ENCODE measurements at places on chromosomes 11 and 22.

DNA sequence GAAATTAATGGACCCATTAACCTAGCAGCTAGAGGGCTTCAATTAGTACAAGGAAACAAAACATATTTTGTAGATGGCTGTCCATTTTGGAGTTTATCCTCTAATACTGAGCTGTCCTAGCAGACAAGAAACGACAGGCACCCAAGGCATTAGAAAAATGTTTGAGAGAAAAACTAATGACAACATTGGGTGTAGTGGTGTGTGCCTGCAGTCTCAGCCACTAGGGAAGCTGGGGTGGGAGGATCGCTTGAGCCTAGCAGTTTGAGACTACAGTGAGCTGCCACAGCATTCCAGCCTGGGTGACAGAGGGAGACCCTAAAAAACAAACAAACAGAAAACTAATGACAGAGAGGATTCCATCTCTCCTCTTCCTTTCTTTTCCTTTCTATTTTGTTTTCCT is 1.5 kb downstream of the A4GALT start:
- no peak for DNase-seq

DNA sequence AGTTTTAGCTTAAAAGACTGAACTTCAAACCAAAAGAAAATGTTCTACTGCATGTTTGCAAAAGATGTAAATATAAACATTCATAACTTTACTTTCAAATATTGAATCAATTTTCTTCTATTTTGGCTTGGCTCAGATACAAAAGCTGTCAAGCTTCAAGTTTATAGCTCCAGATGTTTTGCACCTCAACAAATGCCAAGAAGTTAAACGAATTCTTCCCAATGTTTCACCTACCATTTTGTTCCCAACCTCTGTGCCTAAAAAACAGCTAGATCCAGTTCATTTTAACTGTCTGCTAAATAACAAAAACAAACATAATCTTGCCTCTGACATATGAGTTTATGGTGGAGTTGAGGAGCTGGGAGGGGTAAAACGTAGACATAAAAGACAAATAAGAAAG is 76.5 kb downstream of the RAB30 start:
- no peak for DNase-seq

DNA sequence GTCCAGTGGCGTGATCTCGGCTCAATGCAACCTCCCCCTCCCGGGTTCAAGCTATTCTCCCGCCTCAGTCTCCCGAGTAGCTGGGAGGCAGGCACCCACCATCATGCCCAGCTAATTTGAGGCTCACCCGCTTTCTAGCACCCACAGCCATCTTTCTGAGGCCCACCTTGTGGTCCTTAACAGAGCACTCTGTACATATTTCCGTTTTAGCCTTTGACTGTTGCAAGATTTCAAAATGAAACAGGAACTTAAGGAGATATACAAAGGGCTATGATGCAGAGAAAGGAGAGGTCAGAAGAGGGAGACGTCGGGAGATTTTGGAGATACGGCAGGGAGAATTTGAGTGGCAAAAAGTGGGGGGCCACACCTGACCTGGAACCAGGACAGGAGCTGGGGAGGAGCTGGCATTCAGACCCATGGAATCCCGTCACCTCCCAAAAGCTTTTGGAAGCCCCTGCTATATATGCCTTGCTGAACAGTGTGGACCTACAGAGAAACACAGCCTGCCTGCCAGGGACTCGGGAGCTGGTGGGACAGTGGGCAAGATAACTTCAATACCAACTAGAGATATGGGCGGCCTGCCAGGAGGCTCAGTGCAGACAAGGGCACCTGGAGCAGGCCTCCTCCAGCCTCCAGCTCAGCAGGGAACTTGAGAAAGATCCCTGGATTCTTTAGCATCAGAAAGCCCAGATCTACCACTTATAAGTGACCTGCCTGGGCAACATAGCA is 8.0 kb upstream of the CLCF1 start:
- DNase-seq: no peak

GRCh38 chr11:11608783-11609232 is 13.0 kb downstream of the GALNT18 start:
- no peak for DNase-seq

- no peak for DNase-seq
Measured at GRCh38 chr11:11553573-11553972, 68.2 kb downstream of the GALNT18 start.

GRCh38 chr11:93118276-93118675 is 79.5 kb downstream of the SLC36A4 start:
- DNase-seq: no peak

DNA sequence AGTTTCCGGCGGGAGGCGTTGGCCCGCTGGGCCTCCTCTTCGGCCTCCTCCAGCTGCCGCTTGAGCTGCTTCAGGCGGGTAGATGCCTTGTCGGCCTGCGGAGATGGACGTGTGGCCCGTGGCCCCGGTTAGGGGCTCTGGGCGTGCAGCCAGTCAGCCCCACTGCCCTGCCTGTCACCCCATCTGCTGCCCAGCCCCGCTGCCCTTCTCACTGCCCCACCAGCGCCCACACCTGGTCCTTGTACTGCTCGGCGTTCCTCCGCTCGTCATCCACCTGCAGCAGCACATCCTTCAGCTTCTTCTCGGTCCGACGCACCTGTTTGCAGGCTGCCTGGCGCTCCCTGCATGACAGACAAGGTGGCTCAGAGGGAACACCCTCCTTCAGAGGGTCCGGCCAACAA is 31.2 kb downstream of the APOL1 start:
- DNase-seq: no peak

DNA sequence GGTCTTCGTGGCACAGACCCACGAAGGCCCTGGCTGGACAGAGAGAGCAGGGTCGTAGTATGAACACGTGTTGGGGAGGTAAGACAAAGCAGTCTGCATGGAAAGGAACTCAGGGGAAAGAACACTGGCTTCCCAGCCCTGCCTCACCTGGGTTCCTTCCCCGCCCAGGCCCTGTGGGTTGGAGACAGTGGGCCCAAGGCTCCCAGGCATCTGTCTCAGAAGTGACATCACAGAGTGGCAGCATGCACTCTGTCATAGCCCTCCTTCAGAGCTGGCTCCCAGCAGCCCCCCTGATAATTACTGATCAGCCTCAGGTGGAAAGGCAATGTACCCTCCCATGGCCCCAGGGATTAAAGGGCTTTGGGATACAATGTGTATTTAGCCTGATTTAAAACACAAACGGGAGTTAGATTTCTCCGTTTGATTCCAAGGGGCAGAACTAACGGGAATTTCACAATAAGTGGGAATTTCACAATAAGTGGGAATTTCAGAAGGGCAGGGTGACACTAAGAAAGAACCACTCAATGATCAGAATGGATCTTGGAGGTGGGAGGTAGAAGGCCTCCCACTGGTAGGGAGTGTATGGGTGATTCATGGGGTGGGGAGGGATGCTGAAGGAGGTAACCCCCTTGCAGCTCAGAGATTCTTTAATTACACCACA is 65.1 kb downstream of the SLC22A12 start:
- no peak for DNase-seq

DNA sequence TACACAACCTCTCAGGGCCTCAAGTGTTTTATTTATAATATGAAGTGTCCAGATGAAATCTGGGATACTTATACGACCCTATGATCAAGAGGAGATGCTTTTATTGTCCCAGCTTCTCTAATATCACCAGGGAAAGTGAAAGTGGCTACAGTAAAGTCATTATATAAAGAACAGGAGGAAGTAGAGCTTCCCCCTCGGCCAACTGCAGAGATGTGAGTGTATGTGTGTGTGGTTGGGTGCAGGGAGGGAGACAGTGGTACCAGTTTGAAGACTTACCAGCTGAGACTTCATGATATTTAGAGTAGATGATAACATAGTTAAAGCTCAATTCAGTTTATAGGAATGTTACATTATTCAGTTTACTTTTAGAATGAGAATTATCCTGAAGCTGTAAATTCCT is 373.6 kb upstream of the DDI1 start:
- DNase-seq: no peak

- no peak for DNase-seq
Measured at GRCh38 chr11:11931461-11932055, 76.9 kb downstream of the DKK3 start.

DNA sequence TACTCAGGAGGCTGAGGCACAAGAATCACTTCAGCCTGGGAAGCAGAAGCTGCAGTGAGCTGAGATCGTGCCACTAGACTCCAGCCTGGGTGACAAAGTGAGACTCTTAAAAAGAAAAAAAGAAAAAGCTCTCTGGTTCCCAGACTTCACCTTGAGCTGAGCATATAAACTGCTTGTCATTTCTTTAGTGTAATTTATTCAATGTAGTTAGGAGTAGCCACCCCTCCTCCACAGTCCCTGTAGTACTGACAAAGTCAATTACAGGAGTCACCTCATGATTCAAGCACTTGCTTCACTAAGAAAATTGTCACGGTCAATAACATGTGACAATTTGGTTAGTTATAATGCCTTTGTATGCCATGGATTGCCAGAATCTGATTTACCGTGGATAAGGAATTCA is 7.2 kb downstream of the OR4D10 start:
- DNase-seq: no peak

DNA sequence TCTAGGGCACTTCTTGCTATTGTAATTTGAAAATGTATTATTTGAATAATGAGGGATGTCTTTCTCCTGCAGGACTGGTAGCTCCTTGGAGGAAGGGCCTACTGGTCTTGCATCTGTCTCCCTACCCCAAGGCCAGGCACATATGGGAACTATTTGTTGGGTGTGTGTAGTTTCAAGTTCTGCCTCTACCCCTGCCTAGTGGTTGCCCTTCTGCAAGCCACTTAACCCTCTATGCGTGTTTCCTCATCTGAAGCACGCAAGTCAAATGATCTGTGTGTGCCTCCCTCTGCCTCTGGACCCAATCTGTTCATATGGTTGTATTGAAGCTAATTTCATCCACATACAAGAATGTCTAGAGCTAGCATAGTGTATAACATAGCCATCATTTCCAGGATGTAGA is 67.0 kb downstream of the WNT11 start:
- DNase-seq: no peak

- DNase-seq: no peak
Measured at GRCh38 chr11:128462922-128463321, 124.4 kb downstream of the ETS1 start.

DNA sequence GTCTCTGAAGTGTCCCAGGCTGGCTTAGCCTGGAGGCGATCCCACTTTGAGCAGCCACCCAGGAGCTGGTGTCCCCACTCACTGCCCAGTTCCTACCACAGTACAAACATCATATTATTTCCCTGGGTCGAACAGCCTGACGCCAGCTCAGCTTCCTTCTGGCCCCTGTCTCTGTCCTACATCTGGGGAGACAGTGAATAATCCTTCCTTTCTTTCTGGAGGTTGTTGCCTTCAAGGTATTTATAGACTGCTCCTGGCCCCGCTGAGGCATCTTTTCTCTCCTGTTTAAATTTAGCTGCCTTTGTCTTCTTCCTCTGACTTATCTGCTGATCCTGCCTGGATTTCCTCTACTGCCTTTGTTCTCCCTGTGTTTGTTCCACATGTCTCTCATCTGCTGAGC is 56.8 kb upstream of the LRRC55 start:
- DNase-seq: no peak

DNA sequence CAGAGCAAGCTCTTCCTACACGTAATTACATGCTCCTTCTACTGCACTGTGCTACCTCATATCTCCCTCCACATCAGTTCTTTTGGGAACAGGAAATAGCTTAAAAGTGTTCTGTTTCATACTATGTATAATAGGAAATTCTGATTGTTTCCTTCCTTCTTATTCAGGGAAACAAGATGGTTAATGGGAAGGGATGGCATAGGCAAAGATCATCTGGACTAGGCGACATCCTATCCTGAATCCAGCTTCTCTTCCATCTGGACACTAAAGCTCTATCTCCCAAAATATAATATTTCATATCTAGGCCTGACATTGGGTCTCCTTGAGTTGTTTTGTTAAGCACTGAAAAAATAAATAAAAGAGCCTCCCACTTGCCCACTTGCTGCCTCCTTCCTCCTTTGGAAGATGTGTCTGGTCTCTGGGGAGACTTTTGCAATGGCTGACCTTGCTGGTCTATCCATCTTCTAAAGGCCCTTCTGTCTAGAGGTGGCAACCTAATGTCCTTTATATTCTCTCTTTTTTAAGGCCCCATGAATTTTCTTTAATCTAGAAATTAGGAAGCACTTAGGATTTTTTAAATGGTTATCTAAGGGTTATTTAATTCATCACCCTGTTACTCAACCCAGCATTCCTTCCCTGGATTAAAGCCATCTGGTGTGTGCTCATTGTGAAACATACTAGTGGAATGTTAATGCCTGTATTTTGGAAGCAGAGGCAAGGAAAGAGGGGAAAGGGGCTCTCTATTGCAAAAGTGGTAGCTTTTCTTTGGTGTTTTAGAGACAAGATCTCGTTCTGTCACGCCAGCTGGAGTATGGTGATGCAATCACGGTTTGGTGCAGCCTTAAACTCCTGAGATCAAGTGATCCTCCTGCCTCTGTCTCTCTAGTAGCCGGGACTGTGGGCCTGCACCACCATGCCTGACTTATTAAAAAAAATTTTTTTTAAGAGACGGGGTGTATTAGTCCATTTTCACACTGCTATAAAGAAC is 20.6 kb downstream of the CLMP start:
- no peak for DNase-seq

- no peak for DNase-seq
Measured at GRCh38 chr11:79439410-79439885, 1.4 kb downstream of the TENM4 start.

DNA sequence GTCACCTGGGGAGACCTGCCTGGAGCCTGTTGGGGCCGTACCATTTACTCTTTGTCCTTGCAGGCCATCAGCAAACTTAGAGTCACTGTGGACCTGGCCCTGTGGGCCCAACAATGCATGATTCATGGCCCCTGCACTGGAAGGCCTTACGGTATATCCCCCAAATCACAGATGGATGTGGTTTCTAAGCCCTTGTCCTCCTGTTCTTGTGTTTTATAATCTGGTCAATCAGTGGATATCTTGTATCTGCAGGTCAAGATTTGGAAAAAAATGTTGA is 6.2 kb downstream of the TSKU start:
- no peak for DNase-seq

DNA sequence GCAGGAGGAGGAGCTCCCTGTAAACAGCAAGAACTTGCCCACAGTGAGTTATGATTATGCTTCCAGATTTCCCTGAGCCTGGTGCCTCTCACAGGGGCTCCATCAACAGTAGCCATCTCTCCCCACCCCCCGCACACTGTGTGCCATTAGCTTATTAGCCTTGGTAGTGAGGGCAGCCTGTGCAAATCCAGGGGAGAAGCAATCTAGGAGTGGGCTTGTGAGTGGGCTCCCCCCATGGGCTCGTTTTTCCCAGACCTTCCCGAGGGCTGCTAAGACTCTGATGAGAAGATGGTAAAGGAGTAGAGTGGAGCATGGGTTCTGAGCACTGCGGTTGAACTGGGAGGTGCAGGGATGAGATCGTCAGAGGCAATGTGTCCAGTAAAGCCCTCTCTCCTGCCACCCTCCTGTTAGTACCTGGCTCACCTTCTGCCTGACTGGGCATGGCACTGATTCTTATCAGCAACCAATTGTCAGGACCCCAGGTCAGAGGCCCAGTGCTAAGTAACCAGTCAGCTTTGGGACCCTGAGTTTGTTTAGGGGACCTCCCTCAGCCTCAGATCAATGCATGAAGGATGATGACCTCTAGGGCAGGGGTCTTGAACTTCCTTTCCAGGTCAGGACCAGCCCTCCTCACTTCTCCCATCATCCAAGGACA is 38.4 kb upstream of the TP53I11 start:
- DNase-seq: no peak

Data from stimulated activated CD4-positive, alpha-beta T cell treated with anti-CD3 and anti-CD28 coated beads, Interleukin-4, amount 100 ng/mL, for 4 hours (primary cell).